GM12891 (cell line): ENCODE measurements at places on chromosomes 1 and 21.

DNA sequence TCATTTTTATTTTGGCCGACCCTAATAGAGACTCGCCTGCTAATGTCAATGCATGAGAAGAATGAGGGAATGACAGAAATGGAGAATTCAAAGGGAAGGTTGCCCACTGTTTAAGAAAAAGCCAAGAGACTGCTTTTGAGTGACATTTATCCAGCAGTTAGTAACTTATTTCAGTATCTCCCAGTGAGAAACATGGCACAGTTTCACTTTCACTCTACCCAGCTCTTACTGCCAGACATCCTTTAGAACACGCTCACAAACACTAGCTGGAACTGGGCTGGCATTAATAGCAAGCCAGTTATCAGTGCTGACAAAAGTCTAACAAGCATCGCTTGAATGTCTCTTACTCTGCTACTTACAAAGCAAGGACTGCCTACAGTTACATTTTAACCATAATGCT lies 8.5 kb downstream of the GGPS1 start:
- DNase-seq, result no peak

GRCh38 chr1:3249631-3250501 lies 180.9 kb downstream of the PRDM16 start:
- DNase-seq, result no peak

- no peak for DNase-seq
Measured at GRCh38 chr1:9025449-9025848, 774 bp downstream of the SLC2A7 start.

GRCh38 chr1:24768873-24769605 lies 23.8 kb downstream of the CLIC4 start:
- DNase-seq, result no peak

DNA sequence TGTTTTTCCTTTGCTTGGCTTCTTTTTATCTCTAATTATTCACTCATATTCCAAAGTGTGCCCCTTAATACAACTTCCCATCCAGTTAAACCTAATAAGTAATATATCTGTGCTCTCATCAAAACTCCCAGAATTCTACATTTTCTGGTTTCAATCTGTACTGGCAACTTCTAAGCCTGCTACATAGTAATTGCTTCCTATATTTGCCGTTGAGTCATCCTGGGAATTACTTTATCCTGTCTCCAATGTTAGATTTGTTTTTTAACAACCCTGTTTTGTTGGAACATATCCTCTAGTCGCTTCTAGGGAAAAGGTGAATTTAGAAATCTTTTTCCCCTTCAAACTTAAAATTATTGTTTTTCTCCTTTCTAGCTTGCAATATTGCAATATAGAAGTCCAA lies 620.5 kb upstream of the PKN2 start:
- DNase-seq, result no peak

- DNase-seq, result no peak
Measured at GRCh38 chr1:86938450-86938849, 24.0 kb downstream of the HS2ST1 start.

- DNase-seq, result no peak
Measured at GRCh38 chr1:191977874-191978506, 180.3 kb upstream of the RGS18 start.

GRCh38 chr1:72000809-72001208 lies 281.5 kb downstream of the NEGR1 start:
- no peak for DNase-seq

DNA sequence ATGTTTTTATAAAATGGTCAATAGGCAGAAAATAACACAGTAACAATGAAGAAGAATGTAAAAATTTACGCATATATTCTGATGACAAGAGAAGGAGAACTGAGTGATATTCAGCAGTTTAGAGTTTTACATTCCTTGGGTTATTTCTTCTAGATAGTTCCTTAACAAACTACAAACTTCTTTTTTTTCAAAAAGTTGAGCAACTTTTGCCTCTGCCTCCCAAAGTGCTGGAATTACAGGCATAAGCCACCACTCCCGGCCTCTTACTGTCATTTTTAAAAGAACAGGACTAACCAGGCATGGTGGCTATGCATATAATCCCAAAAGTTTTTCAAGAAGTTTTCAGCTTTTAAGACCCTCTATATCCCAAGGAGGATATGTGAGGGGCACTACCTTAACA lies 32.9 kb downstream of the ARNT start:
- no peak for DNase-seq

GRCh38 chr1:11664336-11665065 lies 501 bp downstream of the FBXO6 start:
- DNase-seq, result peak; percentile 69

DNA sequence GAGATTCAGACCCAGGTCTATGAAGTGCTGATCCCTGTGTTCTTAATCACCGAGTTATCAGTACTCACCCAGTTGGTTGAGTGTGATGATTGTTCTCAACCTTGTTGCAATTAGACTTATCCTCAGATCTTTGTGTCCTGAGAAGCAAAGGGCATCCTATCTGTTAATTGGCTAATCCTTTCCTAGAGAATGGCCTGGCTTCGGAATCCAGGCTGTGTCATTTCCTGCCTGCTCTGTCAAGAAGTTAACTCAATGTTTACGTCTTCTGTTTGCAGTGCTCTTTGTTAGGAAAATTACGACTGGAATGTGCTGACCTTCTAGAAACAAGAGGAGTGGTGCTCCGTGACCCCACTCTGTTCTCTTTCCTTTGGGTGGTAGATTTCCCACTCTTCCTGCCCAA lies 14.7 kb downstream of the GAS5 start:
- no peak for DNase-seq

DNA sequence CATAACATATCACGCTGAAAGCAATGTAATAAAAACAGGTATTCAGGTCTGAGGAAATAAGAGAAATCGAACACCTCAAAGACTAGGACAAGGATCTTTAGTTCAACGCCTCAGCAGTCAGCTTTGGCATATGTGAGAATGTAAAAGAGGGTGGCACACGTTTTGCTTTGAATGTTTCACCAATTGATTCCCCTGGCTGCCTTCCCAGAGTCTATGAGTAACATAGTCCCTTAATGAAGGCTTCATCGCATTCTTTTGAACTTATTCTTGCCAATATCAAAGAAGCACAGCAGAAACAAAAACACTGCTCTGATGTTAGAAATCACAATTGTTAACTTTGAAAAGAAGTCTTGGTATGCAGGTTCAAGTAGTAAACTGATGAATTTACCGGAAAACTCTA lies 764.8 kb downstream of the ADGRL2 start:
- DNase-seq, result no peak

DNA sequence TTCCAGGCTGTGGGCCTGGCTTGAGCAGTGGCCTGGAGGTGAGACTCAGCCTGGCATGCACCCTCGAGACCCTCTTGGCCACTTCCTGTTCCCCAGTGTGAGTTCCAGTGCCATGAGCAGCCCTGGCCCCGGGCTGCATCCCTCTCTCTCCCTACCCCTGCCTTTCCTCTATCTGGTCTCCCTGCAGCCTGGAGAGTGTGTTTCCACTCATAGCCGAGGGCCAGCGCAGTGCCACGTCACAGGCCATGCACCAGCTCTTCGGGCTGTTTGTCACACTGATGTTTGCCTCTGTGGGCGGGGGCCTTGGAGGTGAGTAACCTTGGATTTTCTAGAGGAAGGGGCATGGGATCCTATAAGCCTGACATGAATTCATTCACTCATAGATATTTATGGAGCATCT lies 13.6 kb downstream of the RHBG start:
- DNase-seq, result no peak

DNA sequence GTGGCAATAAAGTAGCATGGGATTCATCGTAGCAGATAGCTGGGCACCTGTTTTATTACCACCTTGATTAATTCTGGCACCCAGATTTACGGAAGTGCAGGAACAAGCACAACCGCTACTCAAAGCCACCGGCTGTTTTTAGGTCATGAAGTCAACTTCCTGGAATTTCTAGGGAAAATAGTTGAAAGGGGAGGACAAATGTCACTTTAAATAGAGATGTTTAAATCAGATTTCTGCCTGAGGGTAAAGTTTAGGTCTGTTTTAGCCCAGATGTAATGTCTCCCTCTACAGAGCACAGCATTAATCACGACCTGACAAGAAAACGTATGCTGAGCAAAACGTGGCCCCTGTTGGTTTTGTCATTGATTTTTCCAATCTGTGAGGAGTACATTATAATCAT lies 8.0 kb downstream of the ADGRL2 start:
- DNase-seq, result no peak

DNA sequence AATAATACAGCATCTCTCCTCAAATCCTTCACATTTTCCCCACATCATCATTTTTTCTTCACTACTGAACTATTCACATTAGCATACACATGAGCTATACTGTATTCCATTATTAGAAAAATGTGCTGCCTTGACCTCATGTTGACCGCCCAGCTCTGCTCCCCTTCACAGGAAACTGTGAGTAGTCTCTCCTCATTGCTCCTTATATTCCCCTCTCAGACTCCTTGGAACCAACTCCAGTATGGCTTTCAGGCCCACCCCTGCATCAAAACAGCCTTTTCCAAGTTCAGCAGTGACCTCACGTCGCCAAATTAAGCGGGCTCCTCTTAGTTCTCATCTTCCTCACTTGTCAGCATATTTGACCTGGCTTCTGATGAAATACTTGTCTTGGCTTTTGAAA lies 59.2 kb upstream of the SPAG17 start:
- DNase-seq, result no peak

DNA sequence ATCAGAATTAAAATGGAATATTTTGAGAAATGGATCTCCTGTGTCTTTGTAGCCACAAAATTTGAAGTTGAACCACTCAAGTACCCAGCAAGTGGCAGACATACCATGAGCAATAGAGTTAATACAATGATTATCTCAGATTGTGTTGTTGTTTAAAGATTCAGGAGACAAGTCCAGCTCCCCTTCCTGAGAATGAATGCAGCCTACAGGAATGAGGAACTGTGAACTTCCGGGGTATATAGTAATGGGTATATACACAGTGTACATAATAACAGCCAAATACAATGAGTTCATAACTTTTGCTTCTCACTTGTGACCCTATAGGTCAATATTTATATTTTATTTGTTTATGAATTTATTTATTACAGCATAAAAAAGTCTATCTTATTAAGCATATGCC lies 445.0 kb downstream of the SETD4 start:
- DNase-seq, result no peak

DNA sequence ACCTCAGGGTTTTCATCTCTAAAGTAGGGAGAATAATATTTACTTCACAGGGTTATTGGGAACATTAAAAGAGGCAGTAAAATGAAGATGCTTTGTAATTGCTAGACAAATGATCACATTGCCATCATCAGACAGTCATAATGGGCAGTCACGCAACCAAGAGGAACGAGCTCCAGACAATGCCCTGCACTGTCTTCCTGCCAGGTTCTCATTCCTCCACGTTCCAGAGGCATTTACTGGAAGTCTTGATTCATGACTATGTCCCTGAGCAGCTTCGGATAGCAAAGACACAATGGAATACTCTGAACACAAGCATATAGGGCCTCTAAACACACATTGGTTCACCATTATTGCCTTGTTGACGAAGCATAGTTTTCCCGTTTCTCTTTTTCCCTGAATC lies 389.7 kb downstream of the NTNG1 start:
- DNase-seq, result no peak

GRCh38 chr1:65253800-65254319 lies 55.5 kb upstream of the DNAJC6 start:
- no peak for DNase-seq

DNA sequence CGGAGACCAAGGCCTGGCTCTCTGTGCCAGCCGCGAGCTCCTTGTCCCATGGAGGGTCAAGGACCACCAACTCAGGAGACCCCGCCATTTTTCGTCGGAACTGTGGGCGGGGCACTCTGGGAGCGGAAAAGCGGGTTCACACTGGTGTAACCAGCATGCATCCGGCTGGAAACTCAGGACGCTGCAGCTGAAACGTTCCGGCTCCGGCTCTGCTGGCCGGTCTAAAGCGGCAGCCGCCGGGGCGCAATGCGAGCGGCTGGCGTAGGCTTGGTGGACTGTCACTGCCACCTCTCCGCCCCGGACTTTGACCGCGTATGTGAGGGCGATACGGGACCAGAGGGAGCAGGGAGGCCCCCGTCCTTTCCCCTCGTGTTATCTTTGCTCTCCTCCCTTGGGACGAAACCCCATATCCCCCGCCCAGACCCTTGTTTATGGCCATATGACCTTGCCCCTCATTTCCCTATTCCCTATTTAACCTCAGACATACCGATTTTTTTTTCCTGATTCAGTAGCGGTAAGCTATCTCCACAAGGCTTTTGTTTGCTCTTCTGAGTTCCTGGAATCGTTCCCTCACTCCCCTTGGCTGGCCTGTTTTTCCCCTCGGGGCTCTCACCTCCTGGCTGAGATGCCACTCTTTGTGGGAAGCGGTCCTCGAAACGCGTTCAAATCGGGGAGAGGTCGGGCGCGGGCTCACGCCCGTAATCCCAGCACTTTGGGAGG lies at the start of the genes NSL1 and TATDN3:
NSL1 (minus strand) TSS at position 102 of the 720 bp plus-strand sequence; CDS start at position 88, 14 bp downstream.
TATDN3 (plus strand) TSS at position 219 of the 720 bp plus-strand sequence; CDS start at position 247, 28 bp downstream.
- peak; percentile 47 for DNase-seq

DNA sequence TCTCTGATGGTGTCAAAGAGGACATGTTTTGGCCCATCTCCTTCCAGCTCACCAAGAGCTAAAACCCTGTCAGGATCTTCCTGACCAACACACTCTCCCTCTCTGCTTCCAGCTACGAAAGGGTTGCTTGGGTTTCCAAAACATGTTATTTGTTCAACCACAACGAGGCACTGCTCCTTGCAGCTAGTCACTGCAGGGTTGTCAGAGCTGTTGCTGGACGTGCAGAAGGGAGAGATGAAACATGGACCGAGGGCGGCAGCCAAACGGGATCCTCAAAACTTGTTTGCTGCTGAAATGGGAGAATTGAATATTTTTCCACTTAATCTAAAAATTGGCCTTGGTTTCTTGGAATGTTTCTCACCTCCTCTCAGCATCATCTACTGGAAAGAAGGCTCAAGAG lies 12.4 kb downstream of the ZBTB18 start:
- DNase-seq, result no peak

DNA sequence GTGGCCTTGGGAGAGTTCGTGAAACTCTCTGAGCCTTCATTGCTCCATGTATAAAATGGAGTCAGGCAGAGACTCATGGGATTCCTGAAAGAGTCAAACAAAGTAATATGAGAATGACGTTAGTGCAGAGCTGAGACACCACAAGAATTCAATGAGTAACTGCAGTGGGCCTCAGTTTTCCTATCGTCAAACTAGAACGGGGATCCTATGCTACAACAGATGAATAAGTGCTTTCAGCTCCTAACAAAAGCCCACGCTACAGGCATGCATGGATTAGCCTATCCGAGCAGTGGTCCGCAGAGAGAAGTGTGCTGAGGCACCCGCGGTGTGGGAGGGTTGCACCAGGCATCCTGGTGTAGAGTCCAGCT lies 124.7 kb downstream of the SYF2 start:
- DNase-seq, result no peak

DNA sequence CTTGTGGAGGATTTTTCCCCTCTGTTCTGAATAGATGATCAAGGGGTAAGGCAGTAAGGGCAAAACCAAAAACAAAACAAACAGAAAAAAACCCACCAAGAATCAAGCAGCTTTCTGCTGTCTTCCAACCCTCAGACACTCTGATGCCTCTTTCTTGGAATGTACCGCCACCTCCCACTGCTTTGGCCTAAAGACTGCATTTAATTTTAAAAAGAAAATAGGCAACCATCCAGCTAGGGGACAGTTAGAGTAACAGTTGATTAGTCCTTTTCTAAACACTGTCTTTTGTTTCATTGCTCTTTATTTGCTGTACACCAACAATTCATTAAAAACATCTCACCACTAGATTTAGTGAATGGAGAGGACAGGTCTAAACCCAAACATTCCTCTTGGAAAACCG lies 21.5 kb downstream of the WLS start:
- no peak for DNase-seq
